ENCODE measurements at places on chromosomes 4 and X. TPM values are rescaled to one million over a fixed set of nuclear protein-coding genes. Genes with fewer than 3 reads are reported as not detected.
A peak's percentile ranks its signal among the peaks of the same experiment; 100 is the strongest.

GRCh38 chr4:151766691-151767090, 5.9 kb upstream of the GATB start:
- H3K36me3 ChIP-seq: no peaks in the 10 kb centered on the region
- no peak for DNase-seq
- H3K27me3 ChIP-seq: no peaks in the 10 kb centered on the region
- H3K4me3 ChIP-seq: no peak overlapping the region

DNA sequence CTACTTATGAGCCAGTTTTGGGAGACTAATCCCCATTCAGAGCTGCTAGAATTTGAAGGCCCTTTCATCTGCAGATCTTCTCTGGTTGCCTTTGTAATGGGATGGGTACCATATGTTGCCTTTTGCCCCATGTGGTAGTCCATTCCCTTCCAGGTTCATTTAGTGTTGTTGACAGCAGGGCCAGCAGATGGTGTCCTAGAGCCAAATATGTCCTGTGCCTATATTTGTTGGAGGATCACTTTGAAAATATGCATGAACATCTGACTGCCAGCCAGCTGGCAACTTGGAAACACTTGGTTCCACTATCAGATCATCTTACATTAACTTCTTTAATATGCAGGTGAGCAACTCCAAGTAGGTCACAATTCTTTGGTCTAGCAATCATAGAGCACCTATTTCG, 30.4 kb downstream of the CFAP299 start:
- DNase-seq: peak; percentile 43
- no peaks in the 10 kb centered on the region for H3K27me3 ChIP-seq
- H3K4me1 ChIP-seq: peaks cover 5% of the 10 kb centered on the region
- H3K4me3 ChIP-seq: no peak overlapping the region
- H3K27ac ChIP-seq: no peak overlapping the region

GRCh38 chr4:105182211-105182610, 35.5 kb downstream of the TET2 start:
- no peaks in the 10 kb centered on the region for H3K36me3 ChIP-seq
- peaks cover 4% of the 10 kb centered on the region for H3K4me1 ChIP-seq
- DNase-seq: no peak
- no peak overlapping the region for H3K27ac ChIP-seq
- H3K27me3 ChIP-seq: no peaks in the 10 kb centered on the region
- no peak overlapping the region for H3K4me3 ChIP-seq

- DNase-seq: no peak
- H3K27ac ChIP-seq: no peak overlapping the region
- no peaks in the 10 kb centered on the region for H3K27me3 ChIP-seq
- no peaks in the 10 kb centered on the region for H3K4me1 ChIP-seq
- H3K4me3 ChIP-seq: no peak overlapping the region
These were observed 35.0 kb upstream of the MYOZ2 start for GRCh38 chr4:119100655-119101054.

DNA sequence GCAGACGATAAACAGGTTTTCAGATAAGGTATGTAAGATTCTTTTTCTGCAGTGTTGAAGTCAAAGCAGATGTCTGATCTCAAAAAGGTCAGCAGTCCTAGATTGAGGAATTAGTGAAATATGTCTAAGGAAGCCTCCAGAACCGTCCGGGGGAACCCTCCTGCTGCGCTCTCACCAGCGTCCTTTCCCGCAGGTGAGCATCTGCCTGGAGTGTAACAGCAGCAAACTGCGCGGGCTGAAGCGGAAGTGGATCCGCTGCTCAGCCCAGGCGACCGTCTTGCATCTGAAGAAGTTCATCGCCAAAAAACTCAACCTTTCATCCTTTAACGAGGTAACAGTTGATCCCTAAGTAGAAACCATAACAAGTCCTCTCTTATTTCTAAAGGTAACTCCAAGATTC, 55.5 kb downstream of the PCGF3 start:
- DNase-seq: no peak
- no peaks in the 10 kb centered on the region for H3K27me3 ChIP-seq
- H3K36me3 ChIP-seq: peaks cover 6% of the 10 kb centered on the region
- H3K4me1 ChIP-seq: no peaks in the 10 kb centered on the region

DNA sequence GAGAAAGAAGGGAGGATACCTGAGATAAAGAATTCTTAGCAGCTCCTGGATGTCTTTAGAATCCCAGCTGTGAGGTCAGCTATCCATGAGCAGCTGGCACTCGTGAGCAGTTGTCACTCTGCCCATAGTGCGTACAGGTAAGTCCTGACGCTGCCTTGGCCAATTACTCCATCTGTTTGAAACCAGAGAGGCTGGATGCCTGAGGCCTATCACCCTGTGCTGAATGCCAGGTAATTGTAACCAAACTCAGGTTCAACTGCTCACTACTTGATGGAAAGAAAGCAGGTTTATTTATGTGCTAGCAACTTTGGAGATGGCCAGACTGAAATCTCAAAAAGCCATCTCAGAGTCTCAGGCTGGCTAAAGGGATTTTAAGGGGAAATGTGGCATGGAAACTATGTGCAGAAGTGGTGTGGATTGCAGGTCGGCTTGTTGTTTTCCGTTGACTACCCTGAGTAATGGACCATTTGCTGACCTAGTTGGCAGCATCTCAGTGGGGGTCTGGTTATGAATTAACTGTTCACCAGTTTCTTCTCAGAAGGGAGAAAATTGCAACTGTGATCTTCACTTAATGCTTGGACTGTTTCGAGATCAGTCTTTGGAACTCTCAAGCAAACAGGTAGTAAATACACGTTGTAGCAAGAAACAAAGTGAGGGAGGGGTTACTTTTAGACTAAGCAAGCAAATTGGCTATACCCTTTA, 1614.0 kb upstream of the PCDH10 start:
- H3K27ac ChIP-seq: no peak overlapping the region
- no peak overlapping the region for H3K4me3 ChIP-seq
- no peaks in the 10 kb centered on the region for H3K4me1 ChIP-seq
- no peaks in the 10 kb centered on the region for H3K36me3 ChIP-seq
- H3K27me3 ChIP-seq: no peaks in the 10 kb centered on the region

PPARGC1A gene
- total RNA-seq: not detected

DUSP21 gene
- total RNA-seq: not detected

- H3K4me3 ChIP-seq: no peak overlapping the region
- DNase-seq: no peak
- no peaks in the 10 kb centered on the region for H3K36me3 ChIP-seq
- no peak overlapping the region for H3K27ac ChIP-seq
- H3K27me3 ChIP-seq: no peaks in the 10 kb centered on the region
These were observed 22.3 kb downstream of the EFNB1 start for GRCh38 chrX:68851082-68851481.

GRCh38 chr4:10803713-10804343, 119.3 kb upstream of the CLNK start:
- H3K4me1 ChIP-seq: no peaks in the 10 kb centered on the region
- H3K36me3 ChIP-seq: no peaks in the 10 kb centered on the region
- DNase-seq: no peak
- H3K27me3 ChIP-seq: no peaks in the 10 kb centered on the region
- no peak overlapping the region for H3K4me3 ChIP-seq

FRAS1 gene
- not detected for total RNA-seq

DNA sequence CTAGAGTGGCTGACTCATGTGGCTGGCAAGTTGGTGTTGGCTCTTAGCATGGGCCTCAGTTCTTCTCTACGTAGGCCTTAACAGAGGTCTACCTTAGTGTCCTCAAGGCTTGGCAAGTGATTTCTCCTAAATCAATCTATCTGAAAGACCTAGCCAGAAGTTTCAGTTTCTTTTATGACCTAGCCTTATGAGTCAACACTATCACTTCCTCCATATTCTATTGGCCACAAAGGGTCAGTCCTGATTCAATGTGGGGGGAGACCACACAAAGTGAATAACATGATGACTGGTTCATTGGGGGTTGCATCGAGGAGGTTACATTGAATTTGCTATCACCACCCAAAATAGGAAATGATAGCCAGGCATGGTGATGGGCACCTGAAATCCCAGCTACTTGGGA, 5.8 kb upstream of the NRK start:
- H3K36me3 ChIP-seq: no peaks in the 10 kb centered on the region
- H3K4me3 ChIP-seq: no peak overlapping the region
- DNase-seq: no peak
- no peak overlapping the region for H3K27ac ChIP-seq
- H3K4me1 ChIP-seq: no peaks in the 10 kb centered on the region
- no peaks in the 10 kb centered on the region for H3K27me3 ChIP-seq

CFAP299 gene
- not detected for total RNA-seq

DNA sequence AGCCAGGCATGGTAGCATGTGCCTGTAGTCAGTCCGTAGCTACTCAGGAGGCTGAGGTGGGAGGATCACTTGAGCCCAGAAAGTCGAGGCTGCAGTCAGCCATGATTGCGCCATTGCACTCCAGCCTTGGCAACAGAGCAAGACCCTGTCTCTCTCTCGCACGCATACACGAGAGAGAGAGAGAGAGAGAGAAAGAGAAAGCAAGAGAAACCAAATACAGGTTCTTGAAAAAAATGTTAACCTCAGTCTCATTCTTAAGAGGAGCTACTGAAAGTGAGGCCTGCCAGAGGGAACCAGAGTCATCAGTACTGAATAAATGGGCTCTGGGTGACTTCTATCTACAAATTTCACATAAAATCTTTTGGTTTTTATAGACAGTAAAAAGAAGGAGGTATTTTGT, 42.9 kb downstream of the KIAA0232 start:
- peaks cover 5% of the 10 kb centered on the region for H3K4me1 ChIP-seq
- DNase-seq: no peak
- peaks cover 28% of the 10 kb centered on the region for H3K36me3 ChIP-seq
- H3K4me3 ChIP-seq: no peak overlapping the region
- H3K27me3 ChIP-seq: no peaks in the 10 kb centered on the region
- no peak overlapping the region for H3K27ac ChIP-seq

DNA sequence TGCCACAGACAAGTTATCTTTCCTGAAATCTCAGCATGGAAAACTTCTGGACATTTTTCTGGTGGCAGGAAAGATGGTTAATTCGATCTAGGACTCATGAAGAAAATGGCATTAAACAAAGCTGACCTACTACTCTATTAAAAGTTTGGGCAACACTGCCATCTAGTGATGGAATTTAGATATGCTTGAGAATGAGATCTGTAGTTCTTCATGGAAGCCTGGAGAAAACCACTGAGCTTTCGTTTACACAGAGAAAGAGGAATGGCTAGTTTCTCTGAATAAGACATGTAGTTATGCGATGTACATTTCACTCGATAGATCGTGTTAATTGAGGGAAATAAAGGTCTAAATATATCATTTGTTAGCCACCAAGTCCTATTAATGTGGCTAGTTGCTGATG, 51.7 kb upstream of the CHRDL1 start:
- H3K4me3 ChIP-seq: no peak overlapping the region
- no peaks in the 10 kb centered on the region for H3K36me3 ChIP-seq
- H3K4me1 ChIP-seq: no peaks in the 10 kb centered on the region

DLG3 gene
- 28.1 TPM for total RNA-seq

KLF8 gene
- 1.4 TPM for total RNA-seq

GRCh38 chr4:173717581-173717980, 187.6 kb upstream of the HAND2 start:
- H3K4me3 ChIP-seq: no peak overlapping the region
- no peaks in the 10 kb centered on the region for H3K36me3 ChIP-seq
- H3K27me3 ChIP-seq: no peaks in the 10 kb centered on the region

F8A3 gene
- 13.2 TPM for total RNA-seq

CCDC158 gene
- not detected for total RNA-seq

FAM53A gene
- total RNA-seq: 1.9 TPM

GRCh38 chr4:119861731-119862130, 204.9 kb downstream of the MAD2L1 start:
- H3K4me3 ChIP-seq: no peak overlapping the region
- no peaks in the 10 kb centered on the region for H3K4me1 ChIP-seq
- H3K27me3 ChIP-seq: no peaks in the 10 kb centered on the region
- H3K27ac ChIP-seq: no peak overlapping the region

DNA sequence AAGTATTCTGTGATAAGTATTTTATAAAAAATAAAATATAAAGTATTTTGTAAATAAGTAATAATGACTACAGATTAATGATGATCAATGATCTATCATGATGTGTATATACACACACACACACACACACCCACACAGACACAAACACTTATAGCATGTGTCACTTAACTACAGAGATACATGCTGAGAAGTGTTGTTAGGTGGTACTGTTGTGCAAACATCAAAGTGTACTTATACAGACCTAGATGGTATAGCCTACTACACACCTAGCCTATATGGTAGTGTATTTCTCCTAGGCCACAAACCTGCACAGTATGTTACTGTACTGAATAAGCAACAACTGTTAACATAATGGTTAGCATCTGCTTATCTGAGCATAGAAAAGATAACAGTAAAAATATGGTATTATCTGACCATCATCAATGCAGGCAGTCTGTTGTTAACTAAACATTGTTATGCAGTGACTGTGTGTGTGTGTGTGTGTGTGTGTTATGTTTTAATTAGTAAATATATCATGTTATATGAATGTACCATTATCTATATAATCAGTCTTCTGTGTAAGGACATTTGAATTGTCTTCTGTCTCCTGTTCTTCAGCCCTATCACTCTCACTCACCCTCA, 138.2 kb downstream of the CAMK2D start:
- H3K27ac ChIP-seq: no peak overlapping the region
- no peaks in the 10 kb centered on the region for H3K36me3 ChIP-seq
- no peaks in the 10 kb centered on the region for H3K27me3 ChIP-seq
- H3K4me1 ChIP-seq: no peaks in the 10 kb centered on the region
- DNase-seq: no peak

CLDN22 gene
- not detected for total RNA-seq

ETDA gene
- not detected for total RNA-seq

DNA sequence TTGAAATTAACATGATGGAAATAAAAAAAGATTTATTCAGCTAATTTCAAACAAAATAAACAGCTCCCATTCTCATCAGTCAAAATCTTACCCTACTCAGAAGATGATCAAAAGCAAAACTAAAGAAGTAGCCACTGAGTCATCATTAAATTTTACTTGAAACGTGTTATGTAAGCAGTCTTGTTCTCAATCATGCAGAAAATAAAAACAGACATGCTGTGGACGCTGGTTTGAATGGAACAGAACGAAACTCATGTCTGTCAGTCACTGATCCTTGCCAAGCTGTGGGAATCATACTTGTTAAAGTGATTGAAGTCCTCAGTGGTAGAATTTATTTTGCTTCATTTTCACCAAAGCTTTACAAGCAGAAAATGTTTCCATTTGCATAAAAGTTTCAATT, 77.2 kb upstream of the TLR3 start:
- H3K4me3 ChIP-seq: no peak overlapping the region
- H3K27ac ChIP-seq: no peak overlapping the region
- no peaks in the 10 kb centered on the region for H3K27me3 ChIP-seq
- no peak for DNase-seq
- H3K4me1 ChIP-seq: no peaks in the 10 kb centered on the region
- no peaks in the 10 kb centered on the region for H3K36me3 ChIP-seq

GRCh38 chrX:119695535-119696050, 2.6 kb upstream of the SEPTIN6 start:
- DNase-seq: no peak
- no peak overlapping the region for H3K4me3 ChIP-seq
- H3K27ac ChIP-seq: no peak overlapping the region
- H3K27me3 ChIP-seq: no peaks in the 10 kb centered on the region
- no peaks in the 10 kb centered on the region for H3K4me1 ChIP-seq

DNA sequence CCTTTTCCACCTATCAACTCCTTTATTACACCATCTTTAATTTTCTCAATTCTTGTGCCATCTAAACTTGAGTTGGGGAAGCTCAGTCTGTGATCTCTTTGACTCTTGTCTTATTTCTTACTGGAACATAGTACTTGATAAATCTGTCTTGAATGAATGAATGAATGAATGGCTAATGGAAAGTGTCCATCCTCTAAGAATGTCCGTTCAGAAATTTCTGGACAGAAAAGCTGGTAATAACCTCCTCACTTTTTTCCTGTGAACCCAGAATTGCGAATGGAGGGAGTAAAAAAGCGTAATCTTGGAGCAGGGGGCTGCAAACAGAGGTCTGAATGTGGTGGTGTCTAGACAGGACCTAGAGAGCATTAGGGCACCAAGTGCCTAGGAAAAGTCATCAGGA, 9.4 kb upstream of the CLTRN start:
- H3K4me3 ChIP-seq: no peak overlapping the region
- peaks cover 10% of the 10 kb centered on the region for H3K4me1 ChIP-seq
- no peaks in the 10 kb centered on the region for H3K36me3 ChIP-seq
- no peaks in the 10 kb centered on the region for H3K27me3 ChIP-seq
- DNase-seq: no peak
